ENCODE measurements at places on chromosomes 12 and 14.

- no peak for DNase-seq
Observed at GRCh38 chr12:92898755-92899154, 30.3 kb downstream of the EEA1 start.

DNA sequence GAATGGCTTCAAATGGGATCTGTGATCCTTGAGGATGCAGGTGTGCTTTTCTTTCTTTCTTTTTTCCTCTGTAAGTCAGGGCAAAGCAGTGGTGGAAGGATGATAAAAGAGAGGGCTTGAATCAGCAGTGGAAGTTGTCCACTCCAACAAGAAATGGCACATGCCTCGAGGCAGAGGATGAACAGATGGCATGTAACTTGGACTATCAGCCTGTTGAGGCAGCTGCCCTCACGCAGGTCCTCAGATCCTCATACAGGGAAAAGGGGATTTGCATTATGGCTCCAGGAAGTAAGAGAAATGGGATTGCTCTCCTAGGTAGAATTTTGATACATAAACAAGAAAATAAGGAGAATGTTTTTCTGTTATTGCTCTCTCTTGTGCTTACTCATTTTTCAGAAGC lies 368.0 kb downstream of the FUT8 start:
- no peak for DNase-seq

DNA sequence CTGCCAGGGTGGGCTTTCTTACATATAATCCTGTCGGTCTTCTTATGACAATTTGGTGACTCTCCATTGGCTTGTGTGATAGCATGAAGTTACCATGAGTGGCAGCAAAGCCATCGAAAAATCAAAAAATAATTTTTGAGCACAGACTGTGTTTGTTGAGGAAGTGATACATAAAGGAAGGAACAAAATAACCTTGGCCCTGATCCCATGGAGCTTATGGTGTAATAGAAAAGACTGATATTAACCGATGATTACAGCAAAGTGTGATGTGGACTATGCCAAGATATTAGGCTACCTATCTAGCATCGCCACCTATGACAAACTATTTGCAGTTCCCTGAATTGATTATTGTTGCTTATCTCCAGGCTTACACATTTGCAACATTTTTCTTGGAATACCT lies 383.2 kb downstream of the AEBP2 start:
- no peak for DNase-seq

DNA sequence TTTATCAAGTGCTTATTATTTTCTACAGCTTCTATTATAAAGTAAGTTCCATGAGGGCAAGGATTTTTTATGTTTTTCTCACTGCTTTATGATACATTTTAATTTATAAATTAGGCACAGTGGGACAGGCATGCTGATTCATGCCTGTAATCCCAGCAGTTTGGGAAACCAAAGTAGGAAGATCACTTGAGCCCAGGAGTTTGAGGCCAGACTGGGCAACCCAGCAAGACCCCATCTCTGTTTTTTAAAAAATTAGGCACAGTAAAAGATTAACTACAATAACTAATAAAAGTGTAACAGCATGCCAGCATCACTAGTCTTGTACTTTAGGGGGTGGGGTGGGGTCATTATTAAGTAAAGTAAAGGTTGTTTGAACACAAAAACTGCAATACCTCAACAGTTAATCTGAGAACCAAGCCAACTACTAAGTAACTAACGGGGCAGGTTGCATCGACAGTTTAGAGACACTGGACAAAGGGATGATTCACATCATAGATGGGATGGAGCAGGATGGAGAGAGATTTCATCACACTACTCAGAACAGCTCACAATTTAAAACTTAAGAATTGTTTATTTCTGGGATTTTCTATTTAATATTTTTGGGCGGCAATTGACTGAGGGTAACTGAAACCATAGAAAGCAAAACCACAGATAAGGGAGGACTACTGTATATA lies 119.5 kb downstream of the PLEKHA5 start:
- DNase-seq = no peak

- no peak for DNase-seq
Observed at GRCh38 chr14:105711841-105712460, 185.6 kb downstream of the TMEM121 start.

DNA sequence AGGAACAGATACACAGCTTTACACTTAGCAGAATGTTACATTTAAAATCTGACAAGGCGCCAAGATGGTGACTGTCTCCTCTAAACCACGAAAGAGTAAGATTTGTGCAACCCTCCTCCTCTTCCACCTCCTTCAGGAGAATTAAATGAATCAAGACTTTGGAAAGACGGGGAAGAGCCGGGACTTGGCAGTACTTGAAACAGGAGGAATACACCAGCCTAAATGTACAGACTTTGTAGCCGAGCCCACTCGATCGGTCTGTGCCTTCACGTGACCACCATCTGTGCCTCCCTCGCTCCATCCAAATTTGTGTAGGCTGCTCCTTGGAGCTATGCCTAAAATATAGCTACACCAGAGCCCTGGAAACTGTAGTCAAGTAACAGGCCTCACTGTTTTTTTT lies 38.3 kb downstream of the SSPN start:
- no peak for DNase-seq

DNA sequence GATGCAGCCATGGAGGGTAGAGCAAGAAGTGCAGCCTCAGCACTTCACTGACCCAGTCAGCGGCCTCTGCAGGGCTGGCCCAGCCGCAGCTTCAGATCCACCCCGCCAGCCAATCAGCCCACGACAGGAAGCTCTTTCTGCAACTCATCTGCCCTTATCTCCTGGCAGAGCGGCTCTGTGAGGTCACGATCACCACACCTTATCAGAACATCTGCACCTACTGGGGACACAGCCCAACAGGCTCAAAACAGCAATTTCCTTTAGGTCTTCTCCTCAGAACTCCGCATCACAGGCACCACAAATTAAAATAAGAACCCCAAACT lies 287.3 kb downstream of the BCL11B start:
- DNase-seq = no peak

GRCh38 chr12:124893792-124894516 lies 20.5 kb downstream of the UBC start:
- DNase-seq = no peak

DNA sequence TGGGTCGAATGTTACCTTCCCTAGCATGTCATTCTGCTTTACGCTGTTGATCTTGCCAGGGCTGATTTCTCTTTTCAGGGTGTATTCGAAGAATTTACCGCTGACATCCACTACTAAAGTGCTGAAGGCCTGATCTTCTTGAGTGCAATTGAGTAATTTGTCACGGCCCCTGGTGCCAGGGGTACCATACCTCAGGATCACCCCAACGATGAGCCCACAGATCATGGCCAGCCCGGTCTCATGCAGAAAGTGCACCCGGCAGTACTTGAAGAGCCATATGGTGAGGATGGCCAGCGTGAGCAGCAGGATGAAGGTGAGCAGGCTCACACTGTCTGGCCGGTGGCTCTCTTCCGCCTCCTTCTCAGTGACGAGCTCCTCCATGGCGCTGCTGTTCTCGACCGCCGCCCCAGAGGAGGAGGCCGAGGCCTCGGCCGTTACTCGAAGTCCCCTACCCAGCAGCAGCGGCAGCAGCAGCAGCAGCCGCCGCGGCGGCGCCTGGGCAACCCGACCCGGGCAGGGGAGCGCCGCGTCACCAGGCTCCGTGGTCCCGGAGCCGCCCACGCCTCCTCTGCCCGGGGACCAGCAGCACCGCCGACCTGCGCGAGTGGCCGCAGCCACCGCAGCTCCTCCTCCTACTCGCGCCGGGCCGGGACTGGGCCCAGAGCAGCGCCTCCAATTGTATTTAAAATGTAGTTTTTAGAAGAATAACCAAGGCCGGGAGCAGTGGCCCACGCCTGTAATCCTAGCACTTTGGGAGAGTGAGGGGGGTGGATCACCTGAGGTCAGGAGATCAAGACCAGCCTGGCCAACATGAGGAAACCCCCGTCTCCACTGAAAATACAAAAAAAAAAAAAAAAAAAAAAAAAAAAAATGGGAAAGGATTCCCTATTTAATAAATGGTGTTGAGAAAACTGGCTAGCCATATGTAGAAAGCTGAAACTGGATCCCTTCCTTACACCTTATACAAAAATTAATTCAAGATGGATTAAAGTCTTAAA lies 58.5 kb upstream of the TMPO start:
- DNase-seq = no peak

GRCh38 chr12:70180130-70180529 lies 63.1 kb upstream of the CNOT2 start:
- no peak for DNase-seq

DNA sequence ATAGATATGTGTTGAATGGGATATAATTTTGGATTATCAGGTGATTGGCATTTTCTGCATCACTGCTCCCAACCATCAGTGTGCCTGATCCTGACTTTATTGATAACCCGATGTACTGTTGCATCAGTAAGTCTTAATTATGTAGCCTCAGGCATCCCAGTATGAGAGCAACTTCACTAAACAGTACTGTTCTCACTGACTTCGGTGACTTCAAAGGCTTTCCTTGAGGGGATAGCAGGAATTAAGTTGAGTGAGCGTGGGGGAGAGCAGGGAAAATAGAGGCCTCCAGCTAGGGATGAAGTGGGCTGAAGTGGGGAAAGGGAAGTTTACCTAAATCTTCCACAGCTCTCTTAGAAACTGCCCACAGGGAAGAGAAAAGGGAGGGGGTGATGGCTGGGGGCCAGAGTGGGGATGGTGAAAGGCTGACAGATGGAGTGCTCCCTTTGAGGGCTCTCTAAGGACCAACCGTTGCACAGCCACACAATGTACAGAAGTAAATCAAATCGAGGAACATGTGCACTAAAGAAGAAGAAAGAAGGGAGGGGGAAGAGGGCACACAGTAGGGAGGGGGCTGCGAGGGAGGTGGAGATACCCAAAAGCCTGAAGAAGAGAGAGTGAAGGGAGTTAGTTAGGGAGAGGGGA lies 10.7 kb upstream of the NEUROD4 start:
- peak; percentile 49 for DNase-seq

DNA sequence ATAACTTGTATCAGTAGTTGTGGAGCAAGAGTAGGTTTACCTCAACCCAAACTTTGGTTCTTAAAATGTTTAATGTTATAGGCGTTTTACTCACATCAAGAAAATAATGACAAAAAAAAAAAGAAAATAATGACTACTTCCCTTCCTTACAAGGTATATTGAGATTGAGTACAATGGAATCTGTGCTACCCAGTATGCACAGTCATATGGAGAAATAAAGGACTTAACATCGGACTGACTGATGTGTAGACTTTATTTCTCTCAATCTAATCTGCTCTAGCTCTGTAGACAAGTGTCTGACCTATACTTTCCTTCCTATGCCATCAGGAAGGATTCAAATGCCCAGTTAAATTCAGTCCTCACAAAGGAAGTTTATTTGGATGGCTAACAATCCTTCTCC lies 14.4 kb downstream of the MUCL1 start:
- no peak for DNase-seq
